ENCODE measurements at places on chromosomes 11 and 22. TPM values are rescaled to one million over a fixed set of nuclear protein-coding genes. Genes with fewer than 3 reads are reported as not detected.
A peak's percentile ranks its signal among the peaks of the same experiment; 100 is the strongest.

LINC01488 gene
- total RNA-seq = not detected

- DNase-seq = no peak
These were observed 20.9 kb downstream of the SVIP start for GRCh38 chr11:22808571-22809197.

- no peak for DNase-seq
These were observed 12.3 kb upstream of the GNAZ start for GRCh38 chr22:23058063-23058462.

- DNase-seq = peak; percentile 93
These were observed 55.3 kb upstream of the GCAT start for GRCh38 chr22:37752189-37753087.
